ENCODE measurements at places on chromosomes 12 and 14.

DNA sequence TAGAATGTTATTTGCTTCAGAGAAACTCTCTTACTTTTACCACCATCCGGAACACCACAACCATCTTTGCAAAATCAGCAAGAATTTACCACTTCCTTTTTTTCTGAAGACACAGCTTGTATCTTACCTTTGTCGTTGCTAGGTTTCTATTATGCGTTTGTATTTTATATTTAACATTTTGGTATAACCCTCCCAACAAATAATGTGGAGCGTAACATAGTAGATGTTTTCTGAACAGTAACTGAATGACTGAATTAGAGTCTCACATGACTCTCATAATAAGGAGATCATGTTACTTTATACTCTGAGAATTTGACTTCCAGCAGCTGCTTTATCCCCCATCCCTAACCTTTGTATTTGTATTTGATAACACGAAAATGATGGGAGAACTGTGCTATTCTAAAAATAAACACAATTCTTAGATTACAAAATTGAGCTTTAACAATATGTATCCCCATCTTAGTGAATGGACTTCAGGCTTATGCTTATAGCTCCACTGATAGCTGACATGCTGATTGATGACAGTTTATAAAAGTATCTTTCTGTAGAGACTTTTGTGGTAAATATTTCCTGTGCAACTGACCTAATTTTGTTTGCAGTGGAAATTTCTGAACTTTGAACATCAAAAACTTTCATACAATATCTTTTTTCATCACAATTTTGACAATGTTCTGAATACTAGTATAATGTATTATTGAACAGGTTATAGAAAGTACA lies 7.9 kb upstream of the KLRB1 start:
- no peak for DNase-seq

DNA sequence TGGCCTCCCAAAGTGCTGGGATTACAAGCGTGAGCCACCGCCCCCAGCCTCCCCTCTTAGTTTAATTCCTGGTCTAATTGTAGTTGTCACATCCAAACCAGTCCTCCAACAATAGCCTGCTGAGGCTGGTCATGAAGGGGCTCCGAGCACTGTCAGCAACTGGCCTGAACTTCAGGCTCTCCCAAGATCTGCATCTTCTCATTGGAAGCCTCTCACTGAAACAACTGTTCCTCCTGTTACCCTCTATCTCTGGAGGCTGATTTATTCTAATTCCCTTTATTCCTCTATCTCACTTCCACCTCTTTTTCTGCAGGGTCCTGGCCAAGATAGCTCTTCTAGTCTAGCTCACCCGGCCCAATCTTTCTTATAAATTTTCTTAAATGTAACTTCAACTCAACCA lies 89.4 kb downstream of the DUSP16 start:
- DNase-seq, result no peak

- DNase-seq, result no peak
Observed at GRCh38 chr14:50031602-50032313, 84.6 kb downstream of the VCPKMT start.

- DNase-seq, result no peak
Observed at GRCh38 chr12:63150713-63151622, at the start of gene AVPR1A. Gene AVPR1A, minus strand, starts transcription at chr12:63151201. Its CDS starts 365 bp downstream, at chr12:63150836.

- no peak for DNase-seq
Observed at GRCh38 chr12:11749943-11750690, 100.6 kb downstream of the ETV6 start.

DNA sequence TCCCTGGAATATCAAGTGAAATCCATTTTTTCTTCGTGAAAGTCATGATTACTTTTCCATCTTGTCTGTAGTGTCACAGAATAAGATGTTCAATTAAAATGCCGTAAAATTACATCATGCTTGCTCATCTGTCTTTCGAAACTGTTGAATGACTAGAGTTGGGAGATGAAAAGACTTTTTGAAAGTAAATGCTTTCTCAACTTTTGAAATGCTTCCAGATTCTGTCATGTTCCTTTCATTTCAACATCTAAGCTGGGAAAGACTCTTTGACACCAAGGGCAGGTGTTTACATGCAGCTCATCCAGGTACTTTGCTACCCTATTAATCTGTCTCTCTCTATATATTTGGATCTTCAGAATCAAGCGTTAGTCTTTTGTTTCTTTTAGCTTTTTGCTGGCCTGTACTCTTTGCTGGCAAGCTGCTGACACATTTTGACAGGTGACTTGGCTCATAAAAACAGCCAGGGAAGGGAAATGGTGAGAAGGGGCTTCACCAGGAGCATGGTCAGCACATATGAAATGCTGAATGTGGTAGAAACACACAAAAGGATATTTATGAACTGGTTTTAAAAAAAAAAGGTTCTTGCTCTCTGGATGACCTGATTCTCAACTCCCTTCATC lies 77.0 kb upstream of the METAP2 start:
- no peak for DNase-seq

DNA sequence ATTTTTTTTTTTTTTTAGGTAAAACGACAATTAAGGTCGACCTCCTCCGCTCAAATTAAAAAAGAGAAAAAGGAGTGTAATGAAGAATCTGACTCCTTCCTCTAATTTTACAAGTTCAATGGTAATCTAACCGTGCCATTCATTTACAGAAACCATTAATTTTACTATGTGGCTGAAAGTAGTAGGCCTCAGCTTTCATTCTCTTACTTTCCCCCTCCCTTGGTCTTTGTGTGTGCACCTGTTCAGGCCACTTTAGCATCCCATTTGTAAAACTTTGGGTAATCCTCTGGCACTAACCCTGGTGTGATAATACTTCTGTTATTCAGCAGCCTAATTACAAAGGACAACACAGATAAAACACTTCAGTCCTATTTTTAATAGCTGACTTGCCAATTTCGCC lies 128.1 kb downstream of the ASCL1 start:
- no peak for DNase-seq

- DNase-seq, result no peak
Observed at GRCh38 chr12:39062266-39062996, 157.0 kb upstream of the CPNE8 start.

DNA sequence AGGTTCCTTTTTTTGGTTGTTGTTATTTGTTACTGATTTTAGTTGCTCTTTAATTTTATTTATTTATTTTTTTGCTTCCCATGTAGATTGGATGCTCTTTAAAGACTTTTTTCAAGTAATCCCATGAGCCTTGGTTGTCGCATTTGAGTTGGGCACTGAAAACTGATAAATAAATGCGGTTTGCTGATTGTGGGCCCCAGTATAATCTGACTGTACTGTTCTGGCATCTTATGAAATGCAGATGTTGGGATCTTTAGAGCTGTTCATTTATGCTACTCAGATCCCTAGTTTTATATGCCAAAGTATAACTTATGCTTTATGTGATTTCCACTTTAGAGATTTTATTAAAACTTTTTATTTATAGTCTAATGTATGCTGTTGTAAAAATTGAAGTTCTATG lies 33.3 kb downstream of the WNK1 start:
- no peak for DNase-seq

- DNase-seq, result no peak
Observed at GRCh38 chr12:112179341-112179740, 54.0 kb downstream of the TRAFD1 start.

DNA sequence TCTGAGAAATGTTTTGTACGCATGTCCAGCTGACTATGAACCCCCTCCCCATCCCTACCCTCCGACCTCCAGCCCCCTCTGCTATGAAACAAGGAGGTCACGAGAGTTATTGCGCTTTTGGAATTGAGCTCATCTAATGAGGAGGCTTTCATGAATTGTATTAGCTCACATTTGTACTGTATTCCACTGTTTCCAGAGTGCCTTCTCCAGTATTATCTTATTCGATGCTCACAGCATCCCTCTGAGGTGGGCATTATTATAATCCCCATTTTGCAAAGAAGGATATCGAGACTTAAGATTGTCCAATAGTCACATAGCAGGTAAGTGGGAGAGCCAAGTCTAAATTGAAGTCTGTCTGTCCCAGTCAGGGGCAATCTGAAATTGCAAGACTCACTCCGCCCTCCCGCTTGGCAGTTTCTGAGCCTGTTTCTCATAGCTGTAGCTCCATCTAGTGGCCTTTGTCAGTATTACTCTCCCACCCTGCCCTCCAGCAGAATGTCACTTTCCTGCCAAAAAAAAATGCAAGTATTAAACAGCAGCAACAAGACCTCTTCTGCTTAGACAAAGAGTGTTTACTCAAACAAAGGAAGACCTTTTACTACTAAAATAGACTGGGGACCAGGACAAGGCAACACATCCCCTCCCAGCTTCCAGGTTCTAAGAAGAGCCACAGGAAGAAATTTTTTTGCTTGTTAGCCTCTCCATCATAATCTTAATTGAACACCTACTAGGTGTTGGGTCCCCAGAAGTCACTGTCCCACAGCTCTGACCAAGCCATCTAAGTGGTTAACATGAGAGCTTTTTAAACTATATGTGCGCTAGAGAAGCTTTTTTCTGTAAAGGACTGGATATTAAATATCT lies 48.6 kb upstream of the TMEM233 start:
- no peak for DNase-seq

All from vagina (tissue), 2 donors.